Cardiac fibroblast (primary cell): ENCODE measurements at places on chromosomes 12 and 14.

- DNase-seq: peak; percentile 41
These were observed 59.2 kb upstream of the RTRAF start for GRCh38 chr14:51929910-51930682.

DNA sequence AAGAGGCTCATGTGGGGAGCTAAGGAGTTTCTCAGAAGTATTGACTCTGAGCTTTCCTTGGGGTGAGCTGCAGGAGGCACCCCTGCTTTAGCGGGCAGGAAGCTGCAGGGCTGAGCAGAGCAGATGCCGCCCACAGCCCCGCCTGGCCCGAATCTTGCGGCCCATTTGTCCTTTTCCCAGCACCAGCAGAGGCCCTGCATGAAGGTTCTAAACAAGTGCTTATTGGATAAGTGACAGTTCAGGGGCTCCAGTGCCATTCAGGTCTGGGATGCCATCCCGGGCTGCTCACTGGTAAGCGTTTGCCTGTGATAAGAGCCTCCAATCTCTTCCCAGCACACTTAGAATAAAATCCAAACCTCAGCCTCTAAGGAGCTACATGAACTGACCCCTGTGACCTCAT, 11.4 kb downstream of the RILPL1 start:
- DNase-seq: no peak

DNA sequence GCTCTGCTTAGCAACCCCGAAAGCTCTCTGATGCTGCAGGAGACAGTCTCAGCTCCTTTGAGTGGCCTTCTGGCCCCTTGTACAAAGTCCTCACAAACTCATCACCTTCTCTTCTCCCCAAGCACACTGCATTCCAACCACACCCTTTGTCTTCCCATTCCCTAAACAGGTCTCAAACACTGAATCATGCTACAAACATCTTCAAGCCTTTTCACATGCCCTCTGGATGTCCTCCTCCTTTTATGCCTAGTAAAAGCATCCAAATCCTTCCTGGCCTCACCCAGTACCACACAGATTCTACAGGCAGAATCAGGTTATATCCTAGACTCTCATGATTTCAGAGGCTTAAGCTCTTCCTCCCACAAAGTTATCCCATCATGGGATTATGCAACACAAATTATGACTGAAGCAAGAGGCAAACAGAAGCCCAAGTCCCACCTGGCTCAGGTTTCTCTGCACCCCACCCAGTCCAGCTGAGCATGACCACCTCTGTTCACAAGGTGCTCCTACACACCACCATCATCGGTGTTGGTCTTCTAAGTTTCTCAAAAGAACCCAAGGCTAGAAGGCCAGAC, 61.4 kb upstream of the PCED1B start:
- DNase-seq: peak; percentile 27

GRCh38 chr14:26415618-26416123, 182.2 kb downstream of the NOVA1 start:
- no peak for DNase-seq

- no peak for DNase-seq
These were observed 39.7 kb upstream of the VCPKMT start for GRCh38 chr14:50156111-50156510.
